ENCODE measurements at places on chromosomes 7 and 10.

DNA sequence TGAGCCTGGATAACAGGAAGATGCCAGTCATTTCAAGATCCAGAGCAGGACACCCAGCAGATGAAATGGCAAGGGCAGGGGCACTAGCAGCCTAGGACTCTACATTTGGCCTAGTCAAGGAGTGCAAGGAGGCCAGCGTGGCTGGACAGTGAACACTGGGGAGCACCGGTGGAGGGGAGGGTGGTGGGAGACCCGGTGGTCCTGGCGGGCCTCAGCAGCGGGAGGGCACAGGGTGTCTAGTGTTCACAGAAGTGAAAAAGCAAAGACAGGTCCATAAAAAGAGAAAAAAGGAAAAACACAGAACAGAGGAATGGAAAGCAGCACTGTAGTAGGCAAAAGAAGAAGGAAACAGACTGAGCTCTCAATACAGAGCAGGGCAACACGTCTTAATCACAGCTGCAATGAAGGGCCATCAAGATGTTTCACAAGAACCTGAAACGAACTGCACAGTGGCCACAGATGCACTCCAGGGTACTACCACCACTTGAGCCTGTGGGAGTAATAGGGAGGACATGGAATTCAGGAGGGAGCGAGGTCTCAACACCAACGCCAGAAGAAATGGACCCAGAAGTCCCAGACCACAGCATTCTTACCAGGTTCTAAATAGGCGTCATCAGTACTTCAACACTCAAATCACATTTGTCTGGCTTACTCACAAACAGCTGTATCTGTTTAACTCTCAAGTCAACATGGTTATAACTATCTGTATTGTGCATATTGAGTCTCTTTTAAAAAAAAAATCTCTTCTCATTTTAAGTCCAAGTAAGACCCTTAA lies 573.7 kb downstream of the PARD3 start:
- DNase-seq, result no peak

DNA sequence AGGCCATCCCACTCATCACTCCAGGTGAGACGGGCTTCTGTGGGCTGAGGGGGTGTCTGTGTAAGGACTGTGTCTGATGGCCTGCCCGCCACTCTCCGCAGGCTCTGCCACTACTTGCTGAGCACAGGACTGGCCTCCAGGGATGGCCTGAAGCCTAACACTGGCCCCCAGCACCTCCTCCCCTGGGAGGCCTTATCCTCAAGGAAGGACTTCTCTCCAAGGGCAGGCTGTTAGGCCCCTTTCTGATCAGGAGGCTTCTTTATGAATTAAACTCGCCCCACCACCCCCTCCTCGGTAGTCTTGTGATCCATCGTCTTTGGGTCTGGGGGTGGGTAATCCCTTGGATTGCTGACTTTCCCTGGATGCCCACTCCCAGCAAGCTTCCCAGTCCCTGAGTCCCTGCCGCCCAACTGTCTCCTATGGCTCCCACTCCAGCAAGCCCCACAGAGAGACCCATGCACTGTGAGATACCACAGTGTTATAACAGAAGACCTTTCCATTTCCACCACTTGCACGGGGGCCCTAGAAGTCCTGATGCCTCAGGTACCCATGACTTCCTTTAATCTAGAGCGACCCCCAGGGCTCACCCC lies 4.7 kb downstream of the FXYD4 start:
- no peak for DNase-seq

DNA sequence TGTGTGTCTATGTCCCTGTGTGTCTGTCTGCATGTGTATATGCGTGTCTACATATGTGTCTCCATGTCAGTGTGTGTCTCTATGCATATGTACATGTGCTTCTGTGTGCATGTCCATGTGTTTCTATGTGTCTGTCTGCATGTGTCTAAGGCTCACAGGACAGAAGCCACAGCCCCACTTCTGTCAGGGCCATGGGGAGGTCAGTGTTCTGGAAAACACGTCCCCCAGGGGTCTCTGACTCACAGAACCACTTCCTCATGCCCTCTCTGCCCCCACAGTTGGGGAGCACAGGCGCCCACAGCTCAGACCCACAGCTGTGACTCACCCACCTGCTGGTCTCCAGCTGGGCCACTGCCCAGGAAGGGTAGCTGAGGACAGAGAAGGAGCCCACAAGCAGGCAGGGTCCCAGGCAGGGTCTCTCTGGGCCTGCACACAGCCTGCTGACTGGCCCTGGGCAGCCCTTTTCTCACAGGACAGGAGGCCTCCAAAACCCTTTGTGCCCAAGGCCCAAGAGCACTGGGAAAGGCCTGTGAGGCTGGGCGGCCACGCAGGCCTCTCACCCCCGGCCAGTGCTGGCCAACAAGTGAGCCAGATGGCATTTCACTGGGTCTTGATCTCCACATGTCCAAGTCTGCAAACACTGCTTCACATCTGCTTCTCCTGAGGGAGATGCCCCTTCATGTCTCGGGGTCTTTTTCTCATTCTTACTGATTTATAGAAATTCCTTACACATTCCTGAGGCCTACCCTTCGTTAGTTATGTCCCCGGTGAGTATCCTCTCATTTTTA lies 102.9 kb upstream of the FAM20C start:
- DNase-seq, result no peak

DNA sequence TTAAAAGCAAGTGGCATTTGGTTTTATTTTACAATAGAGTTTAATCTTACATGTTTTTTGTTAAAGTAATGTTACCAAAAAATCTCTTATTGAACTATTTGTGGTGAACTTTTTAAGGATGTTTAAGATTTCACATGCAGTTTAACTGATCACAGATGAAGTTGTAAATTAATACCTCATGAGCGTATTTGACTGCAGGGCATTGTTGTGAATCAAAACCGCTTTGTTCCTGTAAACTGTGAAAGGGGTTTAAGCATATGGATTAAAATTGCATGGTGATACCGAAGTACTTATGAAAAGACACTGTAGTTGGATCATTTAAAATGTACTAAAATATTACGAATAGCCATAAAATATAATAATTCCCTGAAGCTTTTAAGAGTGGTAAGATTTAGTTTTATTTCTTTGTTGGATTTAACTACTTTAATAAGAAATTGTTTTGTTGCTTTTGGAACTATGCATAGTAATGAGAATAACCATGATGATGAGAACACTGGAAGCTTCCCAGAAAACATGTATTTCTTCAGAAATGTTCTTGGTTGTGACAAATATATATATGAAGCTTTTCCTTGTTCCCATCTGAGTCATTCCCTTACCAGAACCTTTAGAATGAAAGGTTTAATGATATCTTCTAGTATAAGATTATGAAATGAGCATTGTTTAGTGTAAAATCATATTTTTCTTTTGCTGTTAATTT lies 131.3 kb downstream of the ADK start:
- no peak for DNase-seq

DNA sequence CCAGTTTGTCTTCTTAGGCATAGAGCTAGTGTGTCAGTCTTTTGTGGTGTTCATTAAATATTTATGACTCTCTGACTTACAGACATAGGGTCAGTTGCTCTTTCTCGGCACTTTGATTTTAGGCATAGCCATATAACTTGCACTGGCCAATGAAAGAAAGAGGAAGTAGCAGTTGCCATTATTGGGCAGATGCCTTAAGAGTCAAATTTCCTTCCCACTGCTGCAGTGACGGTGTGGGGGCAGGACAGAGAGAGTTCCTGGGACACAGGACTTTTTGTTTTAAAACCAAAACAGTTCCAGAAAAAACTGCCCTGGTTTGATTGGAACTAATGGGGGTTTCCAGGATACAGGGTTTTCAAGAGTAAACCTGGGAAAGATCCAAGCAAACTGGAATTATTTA lies 60.2 kb upstream of the PHF14 start:
- no peak for DNase-seq

DNA sequence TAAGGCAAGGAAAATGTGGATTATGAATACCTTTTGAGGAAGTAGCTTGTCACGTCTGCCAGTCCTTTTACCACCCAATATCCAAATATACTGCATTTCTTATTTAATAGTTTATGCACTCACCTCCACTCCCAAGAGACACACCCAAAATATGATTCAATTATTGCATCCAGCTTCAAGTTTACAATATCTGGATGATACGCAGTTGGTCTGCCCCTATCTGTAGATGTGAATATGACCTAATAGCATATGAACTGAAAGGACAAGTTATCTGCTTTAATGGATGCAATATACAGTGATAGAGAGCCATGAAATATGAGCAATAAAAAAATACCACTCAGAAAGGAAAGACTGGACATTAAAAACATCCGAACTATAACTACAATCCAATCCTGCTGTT lies 159.4 kb upstream of the MAGI2 start:
- DNase-seq, result no peak

DNA sequence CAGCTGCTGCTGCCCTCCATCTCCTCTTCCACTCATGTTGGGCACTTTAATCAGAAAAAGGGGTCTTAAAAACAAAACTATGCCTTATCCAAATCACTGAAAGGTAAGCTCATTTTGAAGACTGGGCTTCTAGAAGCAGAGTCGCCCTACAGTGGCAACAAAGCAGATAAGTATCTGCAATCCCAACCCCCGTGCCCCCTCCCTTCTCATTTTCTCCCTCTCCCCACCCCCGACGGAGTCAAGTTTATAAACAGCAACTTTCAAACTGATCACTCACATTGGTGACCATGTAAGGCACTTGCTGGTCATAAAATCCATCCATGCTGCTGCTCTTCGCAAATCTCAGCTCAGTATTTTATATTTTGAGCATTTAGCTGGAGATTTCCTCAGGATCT lies 738 bp downstream of the ETV1 start:
- no peak for DNase-seq

DNA sequence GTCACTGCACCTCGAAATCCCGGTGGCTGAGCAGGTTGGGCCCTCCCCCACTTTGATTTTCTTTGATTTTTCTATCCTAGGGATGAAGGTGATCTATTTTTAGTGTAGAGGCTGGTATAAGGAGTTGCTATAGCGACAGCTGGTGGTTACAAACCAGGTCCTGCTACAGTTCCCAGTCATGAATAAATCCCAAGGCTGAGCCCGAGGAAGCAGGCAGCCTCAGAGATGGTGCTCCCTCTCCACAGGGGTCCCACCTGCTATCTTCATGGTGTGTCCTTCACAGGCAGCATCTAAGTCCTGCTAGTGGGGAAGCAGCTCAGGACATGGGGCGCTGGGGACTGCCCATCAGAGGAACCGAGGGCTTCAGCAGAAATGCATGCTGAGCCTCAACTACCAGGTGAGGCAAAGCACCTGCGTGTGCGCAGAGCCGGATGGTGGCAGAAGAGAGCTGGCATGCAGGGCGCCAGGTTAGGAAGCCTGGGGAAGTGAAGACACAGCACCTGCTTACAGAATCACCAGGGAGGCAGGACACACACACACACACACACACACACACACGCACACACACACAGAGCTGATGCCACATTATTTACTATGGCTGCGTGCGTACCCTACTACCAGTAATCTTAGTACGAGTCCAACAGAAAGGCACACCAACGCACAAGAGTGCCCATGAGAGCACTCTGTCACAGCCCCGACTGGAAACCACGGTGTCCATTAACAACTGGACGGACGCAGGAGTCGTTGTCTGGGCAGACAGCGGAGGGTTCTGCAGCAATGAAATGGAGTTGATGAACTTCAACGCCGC lies 150.9 kb downstream of the PRKAG2 start:
- no peak for DNase-seq

DNA sequence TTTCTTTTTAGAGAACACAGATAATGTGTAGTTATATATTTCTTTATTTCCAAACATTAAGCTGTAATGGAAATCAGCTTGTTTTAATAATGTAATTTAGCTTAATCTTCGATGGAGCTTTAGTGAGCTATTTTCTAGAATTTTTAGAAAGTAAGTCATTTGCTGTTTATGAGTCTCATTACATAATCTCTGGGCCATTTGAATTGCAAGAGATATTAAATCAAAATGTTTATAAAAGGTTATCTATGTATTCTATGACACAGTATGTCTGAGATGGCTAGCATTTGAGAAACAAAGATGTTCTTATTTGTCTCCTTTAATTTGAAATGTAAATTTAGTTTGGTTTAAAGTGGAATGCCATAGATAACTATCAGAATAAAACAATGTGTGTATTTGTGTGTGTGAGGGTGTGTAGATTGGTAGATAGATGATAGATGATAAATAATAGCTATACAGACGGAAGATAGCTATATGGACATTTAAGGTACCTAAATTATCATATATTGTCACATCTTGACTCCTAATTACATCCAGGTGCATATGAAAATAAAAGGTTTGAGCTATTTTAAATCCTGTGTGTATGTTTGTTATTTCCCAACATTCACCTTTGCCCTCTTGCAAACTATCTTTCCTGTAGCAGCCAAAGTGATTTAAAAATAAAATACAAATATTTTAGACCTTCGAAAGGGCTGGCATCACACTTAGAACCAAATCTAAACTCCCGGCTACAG lies 478.0 kb upstream of the KLF6 start:
- no peak for DNase-seq

- DNase-seq, result no peak
Observed at GRCh38 chr10:121818599-121818998, 109.2 kb downstream of the ATE1 start.

DNA sequence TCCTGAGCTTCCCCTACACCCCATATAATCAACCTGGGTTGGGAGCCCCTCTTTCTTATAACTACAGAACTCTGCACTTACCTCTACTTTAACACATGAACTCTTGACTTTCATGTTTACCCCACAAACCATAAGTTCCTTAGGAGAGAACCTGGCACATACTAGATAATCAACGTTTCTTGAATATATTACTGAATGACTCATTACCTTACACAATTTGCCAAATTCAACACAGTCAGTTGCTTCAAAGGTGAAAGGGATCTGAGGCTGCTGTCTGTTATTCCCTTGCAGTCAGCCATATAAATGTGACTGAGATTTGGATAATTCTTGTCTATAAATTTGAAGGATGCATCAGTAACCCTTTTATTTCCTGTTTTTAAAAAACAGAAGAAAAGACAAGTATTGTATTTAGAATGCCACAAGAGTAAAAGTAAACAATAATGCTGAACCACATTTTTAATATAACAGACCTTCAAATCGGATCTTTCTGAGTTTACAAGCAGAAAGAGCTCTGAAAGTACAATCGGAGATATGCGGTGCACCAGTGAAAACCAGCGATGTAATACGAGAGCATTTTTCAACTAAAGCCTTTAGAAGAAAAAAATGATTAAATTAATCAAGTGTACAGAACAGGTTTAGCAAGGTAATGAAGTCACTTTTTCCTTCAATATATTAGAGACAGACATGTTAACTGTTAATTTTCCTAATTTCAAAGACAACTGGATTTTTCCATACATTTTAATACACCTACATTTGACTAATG lies 29.5 kb upstream of the LRRC17 start:
- no peak for DNase-seq

GRCh38 chr10:60042914-60043313 lies 136.6 kb upstream of the CCDC6 start:
- DNase-seq, result no peak

GRCh38 chr10:49144058-49144720 lies 10.4 kb upstream of the FAM170B start:
- no peak for DNase-seq

- peak; percentile 53 for DNase-seq
Observed at GRCh38 chr10:12484941-12485805, 135.8 kb downstream of the CAMK1D start.
